Activated T-helper 17 cell treated with anti-CD3 and anti-CD28 coated beads, Interleukin-2, amount 50 U/mL, for 72 hours (primary cell): ENCODE measurements at places on chromosomes 2 and 18.
A peak's percentile ranks its signal among the peaks of the same experiment; 100 is the strongest.

GRCh38 chr2:236684504-236685256 is 115.1 kb downstream of the ACKR3 start:
- ATAC-seq, result no peak

GRCh38 chr2:209388446-209389037 is 35.3 kb upstream of the MAP2 start:
- no peak for ATAC-seq

- ATAC-seq, result no peak
Measured at GRCh38 chr2:181310967-181311366, 146.2 kb upstream of the ITGA4 start.

- peak; percentile 69 for ATAC-seq
Measured at GRCh38 chr2:106205488-106205887, 11.4 kb upstream of the UXS1 start.

GRCh38 chr18:46629361-46629760 is 27.7 kb downstream of the LOXHD1 start:
- no peak for ATAC-seq

GRCh38 chr18:78798402-78799175 is 181.0 kb upstream of the SALL3 start:
- ATAC-seq, result no peak

DNA sequence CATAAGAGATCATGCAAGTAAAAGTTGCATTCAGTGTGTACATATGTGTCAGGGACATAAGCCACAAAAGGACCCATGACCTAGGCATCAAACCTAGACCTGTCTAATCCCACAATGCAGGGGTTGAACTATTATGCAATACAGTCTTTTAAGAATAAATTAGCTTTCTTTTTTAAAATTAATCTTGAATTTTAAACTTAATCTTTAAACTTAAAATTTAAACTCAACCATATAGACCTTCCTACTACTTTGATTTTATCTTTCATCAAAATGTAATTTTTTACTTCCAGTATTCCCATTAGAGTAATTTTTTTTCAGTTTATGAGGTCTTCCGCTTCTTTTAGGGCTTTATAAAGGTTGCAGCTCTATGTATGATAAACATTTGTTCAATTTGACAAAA is 702.9 kb downstream of the SUCLG1 start:
- no peak for ATAC-seq

GRCh38 chr2:238850091-238850490 is 2.2 kb downstream of the TWIST2 start:
- ATAC-seq, result no peak

GRCh38 chr2:9945596-9945995 is 5.9 kb upstream of the GRHL1 start:
- no peak for ATAC-seq

DNA sequence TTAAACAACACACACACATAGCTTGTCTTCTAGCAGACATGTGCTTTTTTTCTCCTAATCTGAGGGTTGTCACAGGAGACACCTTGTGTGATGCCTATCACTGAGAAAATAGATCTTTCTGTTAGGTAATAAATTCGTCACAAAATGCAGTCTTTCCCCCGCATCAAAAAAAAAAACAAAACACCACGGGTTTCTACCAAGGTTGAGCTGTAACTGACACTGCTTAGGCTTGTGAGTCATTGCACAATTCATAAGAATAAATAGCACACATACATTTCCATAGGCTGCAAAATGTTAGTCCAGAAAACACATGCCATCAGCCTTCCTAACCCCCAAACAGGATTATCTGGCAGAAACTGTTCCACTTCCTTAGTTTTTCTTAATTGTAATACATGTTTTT is 6.5 kb downstream of the TMEM163 start:
- no peak for ATAC-seq

- peak; percentile 98 for ATAC-seq
Measured at GRCh38 chr2:26352892-26353291, 6.3 kb upstream of the ADGRF3 start.

GRCh38 chr2:97792416-97792815 is 79.0 kb downstream of the ZAP70 start:
- no peak for ATAC-seq

DNA sequence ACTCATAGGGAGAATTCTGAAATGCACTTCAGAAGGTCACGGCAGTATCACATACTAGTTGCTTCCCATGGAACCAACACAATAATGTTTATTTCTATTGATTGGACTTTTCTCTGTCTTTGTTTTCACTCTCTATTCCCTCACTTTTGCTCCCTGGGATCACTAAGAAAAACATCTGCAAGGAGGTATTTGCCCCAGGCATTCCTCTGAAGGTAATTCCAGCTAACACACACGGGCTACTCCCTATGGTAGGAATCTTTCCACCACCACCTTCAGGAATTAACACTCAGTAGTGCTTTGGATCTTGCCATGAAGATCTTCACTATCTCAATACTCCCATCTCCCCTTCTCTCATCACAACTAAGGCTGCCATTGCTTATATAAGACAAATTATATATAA is 353.3 kb downstream of the DSC3 start:
- no peak for ATAC-seq

GRCh38 chr2:167880415-167880814 is 367.0 kb downstream of the STK39 start:
- no peak for ATAC-seq

GRCh38 chr2:219722276-219722879 is 94.9 kb downstream of the SLC4A3 start:
- no peak for ATAC-seq

GRCh38 chr2:231360401-231360800 is 35.1 kb upstream of the B3GNT7 start:
- no peak for ATAC-seq

DNA sequence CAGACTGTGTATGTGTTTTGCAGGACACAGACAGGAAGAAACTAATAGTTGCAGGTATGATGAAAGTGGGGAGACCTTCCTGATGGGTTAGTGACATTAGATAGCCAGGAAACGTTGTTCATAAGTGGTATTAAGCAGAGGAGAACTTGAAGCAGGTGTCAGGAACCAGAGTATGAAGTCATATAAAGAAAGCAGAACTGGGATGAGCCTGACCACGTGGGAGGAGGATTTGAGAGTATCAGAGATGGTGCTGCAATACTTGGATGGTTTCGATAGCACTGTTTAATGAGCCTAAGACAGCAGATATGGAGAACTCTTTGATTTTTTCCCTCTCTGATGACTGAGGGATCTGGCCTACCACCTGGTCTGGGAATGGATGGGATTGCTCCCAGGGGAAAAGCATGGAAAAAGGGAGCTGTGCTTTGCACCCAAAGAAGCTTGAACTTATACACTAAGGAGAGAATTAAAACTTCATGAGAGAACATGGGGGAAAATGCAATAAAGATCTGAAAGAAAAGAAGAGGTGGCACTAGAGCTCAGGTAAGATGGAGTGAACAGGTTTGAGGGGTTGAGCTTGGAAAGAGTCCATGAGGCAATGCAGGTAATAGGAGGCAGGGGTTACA is 226.0 kb upstream of the LRRTM1 start:
- ATAC-seq, result no peak

- ATAC-seq, result no peak
Measured at GRCh38 chr2:16303273-16303577, 362.4 kb downstream of the CYRIA start.

- ATAC-seq, result no peak
Measured at GRCh38 chr2:160317181-160318099, 117.4 kb upstream of the ITGB6 start.

DNA sequence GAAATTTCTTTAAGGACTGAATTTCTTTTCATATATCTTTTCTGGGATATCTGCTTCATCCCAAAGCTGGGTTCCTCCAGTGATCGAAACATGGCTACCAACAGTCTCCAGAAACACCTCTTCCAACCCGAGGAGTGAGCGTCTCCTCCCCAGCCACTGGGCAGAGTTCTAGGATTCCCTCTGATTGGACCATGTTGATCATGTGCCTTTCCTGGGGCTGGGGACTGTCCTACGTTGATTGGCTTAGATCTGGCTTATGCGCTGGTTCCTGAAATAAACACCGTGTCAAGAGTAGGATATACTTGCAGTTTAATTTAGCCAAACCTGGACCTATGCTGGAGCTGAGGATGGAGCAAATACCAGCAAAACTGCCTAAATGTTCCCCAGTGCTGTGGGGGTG is 55.5 kb upstream of the SLC16A14 start:
- no peak for ATAC-seq

DNA sequence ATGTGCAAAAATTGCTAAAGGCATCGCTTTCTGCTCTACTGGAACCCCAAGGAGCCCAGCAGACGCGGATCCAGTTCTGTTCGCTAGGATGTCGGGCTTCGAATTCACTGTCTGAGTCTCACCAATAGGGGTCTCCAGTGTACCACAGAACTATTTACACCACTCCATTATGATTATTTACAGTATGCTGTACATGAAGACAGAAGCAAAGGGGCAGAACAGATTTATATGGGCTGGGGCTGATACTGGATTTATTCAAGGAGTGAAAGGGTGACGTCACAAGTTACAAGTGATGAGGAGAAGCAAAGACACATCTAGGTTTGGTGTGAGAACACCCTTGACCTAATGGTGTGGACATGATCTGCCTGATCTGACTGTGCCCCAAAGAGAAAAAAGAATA is 185.3 kb upstream of the ATP5MC3 start:
- ATAC-seq, result no peak

GRCh38 chr2:240737958-240738357 is 46.3 kb downstream of the AQP12A start:
- no peak for ATAC-seq

- no peak for ATAC-seq
Measured at GRCh38 chr2:81437456-81438000, 1133.0 kb upstream of the LRRTM1 start.

- peak; percentile 48 for ATAC-seq
Measured at GRCh38 chr18:2970772-2971659, 41.9 kb downstream of the LPIN2 start.

- ATAC-seq, result peak; percentile 89
Measured at GRCh38 chr2:7709907-7710306, 792.7 kb downstream of the RNF144A start.

- ATAC-seq, result no peak
Measured at GRCh38 chr2:112001136-112001715, 53.8 kb upstream of the TMEM87B start.

DNA sequence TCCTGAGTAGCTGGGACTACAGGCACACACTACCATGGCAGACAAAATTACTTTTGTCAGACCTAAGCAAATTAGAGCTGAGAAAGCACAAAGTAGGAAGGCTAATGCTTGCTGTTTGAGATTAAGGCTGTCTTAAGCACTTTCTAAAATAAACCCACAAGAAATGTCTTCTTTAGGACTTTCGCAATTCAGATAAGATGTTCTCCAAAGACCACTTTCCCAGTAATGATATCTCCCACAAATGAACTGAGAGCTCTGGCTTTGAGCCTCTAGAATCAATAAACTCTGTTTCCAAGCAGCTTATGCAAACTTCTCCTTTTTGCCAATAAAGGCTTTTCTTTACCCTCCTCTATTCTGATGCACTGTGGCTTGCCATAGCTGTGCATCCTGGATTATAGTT is 32.0 kb upstream of the GALNT1 start:
- no peak for ATAC-seq

GRCh38 chr18:38019292-38019691 is 453.7 kb upstream of the CELF4 start:
- no peak for ATAC-seq

GRCh38 chr18:63562284-63562683 is 20.1 kb downstream of the SERPINB12 start:
- no peak for ATAC-seq

DNA sequence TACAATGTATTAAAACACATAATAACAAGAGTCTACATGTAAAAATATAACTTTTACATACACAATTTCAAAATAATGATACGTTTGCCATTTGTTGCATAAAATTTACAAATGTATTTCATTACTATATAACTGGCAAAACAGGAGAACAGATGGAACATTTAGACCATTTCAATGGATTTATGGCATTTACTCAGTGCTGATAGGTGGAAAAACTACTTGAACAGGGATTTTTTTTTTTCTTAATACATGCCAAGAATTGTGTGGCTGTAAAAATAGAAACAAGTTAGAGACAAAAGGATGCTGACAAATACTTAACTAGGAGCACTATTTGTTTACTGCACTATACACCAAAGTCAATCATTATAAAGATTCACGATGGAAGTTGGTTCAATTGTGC is 266.8 kb upstream of the CCDC68 start:
- ATAC-seq, result no peak

DNA sequence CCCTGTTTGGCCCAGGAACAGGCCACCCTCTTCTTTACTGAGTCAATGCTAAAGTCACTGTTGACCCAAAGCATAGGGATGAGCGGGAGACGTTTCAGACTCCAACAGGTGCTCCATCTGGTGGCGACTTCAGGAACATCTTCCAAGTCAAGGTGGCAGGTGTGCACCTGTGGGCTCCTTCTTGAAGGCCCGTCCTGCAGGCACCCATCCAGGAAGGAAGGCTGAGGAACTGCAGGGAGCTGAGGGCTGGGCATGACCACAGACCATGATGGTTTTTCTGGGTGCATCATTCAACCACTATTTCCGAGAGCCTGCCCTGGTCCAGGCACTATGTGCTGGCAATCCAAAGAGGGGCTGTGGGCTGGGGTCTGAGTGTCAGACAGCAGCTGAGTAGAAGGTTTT is 142.8 kb downstream of the NDUFA10 start:
- ATAC-seq, result peak; percentile 72

DNA sequence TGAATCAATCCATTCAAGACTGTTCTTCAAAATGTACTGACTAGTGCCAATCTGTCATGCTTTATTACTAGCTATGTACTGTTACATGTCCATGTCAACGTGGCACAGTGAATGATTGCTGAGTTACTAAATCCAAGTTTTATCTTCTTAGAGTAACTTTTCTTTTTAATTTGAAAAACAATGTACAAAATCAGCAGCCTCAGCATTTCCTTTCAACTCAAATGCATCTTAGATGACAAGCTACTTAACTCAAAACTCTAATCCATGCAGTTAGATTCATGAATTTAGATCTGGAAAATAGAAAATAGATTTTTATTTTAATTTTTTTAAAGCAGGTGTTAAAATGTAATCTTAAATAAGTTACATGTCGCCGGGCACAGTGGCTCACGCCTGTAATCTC is 174.2 kb downstream of the CAPN13 start:
- ATAC-seq, result no peak

DNA sequence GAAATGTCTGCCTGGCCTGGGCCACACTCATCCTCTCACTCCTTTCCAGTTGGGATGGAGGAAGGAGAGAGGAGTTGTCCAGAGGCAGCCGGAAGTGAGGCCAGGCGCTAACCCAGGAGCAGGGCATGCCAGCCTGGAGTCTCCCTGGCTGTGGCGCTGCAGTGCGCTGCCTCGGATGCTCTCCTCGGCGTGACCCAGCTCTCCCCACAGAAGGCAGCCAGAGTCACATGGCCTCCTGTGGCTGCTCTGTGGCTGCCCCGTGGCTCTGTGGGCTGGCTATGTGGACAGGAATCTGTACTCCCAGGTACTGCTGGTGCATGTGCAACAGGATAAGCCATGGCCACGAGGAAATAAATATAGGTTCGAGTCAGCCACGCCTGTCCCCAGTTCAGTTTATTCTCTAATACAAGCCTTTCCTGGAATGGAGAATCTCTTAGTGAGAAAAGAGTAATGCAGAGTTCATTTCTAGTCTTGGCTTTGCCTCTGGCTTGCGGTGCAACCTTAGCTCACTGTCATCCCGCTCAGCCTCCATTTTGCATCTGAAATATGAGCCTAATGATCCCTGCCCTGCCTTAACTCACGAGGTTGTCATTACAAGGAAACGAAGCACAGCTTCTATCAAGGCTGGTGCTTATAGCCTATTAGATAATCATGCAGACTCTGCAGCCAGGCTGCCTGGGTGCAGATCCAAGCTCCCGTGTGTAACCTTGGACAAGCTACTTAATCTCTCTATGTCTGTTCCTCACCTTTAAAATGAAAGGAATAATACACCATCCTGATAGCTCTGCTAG is 106.3 kb downstream of the ANTXR1 start:
- ATAC-seq, result no peak
